NCI-H2171 (cell line): ENCODE measurements at places on chromosomes 13 and 19.
A peak's percentile ranks its signal among the peaks of the same experiment; 100 is the strongest.

DNA sequence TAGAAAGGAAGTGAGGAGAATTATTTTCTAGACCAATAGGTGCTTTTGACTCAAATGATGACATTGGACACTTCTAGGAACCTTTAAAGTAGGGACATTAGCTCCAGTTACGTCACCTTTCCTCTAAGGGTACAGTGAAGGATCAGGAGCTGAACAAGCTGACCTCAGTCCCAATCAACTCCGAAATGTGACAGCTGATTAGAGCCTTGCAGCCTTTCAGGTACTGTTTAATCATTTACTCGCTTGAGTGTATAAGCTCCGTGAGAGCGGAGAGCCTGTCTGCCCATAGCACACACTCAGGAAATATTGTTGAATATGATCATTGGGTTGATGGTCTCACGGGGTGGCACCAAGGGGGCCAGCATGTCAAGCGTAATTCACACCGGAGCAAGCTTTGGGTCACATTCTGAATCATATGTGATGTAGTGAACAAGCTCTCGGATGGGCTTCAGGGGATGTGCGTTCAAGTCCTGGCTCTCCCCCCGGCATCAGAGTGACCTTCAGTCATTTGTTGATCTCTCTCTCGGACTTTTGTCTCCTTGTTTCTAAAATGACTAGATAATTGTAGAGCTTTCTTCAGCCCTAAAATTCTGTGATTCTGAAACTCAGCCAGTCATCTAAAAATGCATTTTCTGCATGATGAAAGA lies 141.9 kb downstream of the ZIC5 start:
- no peak for DNase-seq

- DNase-seq: no peak
Measured at GRCh38 chr13:44906713-44907112, 82.6 kb downstream of the NUFIP1 start.

- DNase-seq: peak; percentile 8
Measured at GRCh38 chr19:36605877-36606478, 865 bp downstream of the ZNF382 start.

- no peak for DNase-seq
Measured at GRCh38 chr19:55625004-55625326, 599 bp upstream of the ZNF784 start.

- no peak for DNase-seq
Measured at GRCh38 chr19:17652627-17653026, 35.5 kb downstream of the UNC13A start.

DNA sequence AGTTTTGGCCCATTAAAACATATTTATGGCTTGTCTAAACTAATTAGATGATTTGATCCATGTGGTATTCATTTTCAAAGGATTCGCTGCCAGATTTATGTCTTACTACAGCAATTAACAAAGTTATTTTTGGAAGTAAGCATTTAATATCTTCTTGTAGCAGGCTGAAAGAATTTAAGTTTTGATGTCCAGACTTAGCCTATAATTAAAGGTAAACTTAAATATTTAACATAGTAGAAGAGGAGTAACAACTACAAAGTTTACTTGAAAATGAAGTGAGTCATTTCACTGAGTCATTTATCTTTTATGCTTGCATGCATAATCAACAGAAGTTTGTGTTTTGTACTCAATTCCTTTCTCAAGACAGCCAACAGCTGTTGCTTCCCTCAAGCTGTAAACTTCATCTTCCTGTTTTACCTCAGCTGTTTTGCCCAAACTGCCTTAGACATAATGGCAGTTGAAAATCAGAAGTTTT lies 58.1 kb downstream of the EDNRB start:
- no peak for DNase-seq

GRCh38 chr13:94602467-94602866 lies 810 bp downstream of the GPR180 start:
- no peak for DNase-seq

GRCh38 chr13:113442354-113442984 lies 10.8 kb downstream of the ADPRHL1 start:
- no peak for DNase-seq

DNA sequence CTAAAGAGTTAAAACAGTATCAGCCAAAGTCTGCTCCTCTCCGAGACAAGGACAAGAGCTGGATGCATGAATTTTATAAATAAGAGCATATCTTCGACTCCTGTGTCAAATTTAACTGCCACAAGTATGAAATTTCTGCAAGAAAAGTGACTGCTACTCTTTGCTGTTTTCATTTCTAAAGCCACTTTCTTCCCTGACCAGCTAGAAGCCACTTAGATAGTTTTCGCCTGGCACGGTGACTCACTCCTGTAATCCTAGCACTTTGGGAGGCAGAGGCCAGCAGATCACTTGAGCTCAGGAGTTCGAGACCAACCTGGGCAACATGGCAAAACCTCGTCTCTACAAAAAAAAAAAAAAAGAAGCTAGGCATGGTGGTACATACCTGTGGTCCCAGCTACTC lies 61.3 kb downstream of the ENOX1 start:
- DNase-seq: no peak

- DNase-seq: no peak
Measured at GRCh38 chr19:51410950-51411748, 6.3 kb downstream of the SIGLEC10 start.

DNA sequence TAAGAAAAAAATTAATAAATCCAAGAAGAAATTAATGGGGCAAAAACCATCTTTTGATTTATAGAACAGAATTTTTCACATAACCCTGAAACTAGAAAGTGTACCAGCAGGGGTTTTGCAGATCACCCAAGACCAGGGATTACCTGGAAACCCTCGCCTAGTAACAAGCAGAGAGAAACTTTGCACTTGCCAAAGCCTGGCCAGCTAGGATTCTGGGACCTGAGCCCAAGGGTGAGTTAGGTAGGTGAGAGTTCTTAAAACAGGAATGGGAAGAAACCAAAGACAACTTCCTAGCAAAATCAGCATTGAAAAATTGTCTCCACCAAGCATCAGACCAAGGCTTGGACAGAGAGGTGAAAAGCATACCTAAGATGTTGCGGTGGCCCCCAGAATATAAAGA lies 247.0 kb upstream of the NBEA start:
- DNase-seq: no peak

DNA sequence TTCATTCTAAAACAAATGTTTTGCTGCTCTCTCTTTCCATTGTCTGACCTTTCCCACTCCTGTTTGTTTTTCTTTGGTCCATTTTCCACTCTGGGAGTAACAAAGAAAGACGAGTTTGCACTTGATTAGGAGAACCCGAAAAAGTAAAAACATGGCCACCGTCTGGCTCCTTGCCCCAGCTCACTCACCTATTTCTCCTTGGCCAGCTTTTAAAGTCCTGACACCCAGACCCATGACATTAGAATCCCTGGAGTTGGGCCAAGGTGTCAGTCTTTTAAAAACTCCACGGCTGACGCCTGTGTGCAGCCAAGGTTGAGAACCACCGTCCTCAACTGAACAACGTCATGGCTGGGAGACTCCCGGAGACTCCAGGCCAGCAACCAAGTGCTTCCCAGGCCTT lies 63.6 kb upstream of the FLT1 start:
- DNase-seq: no peak

DNA sequence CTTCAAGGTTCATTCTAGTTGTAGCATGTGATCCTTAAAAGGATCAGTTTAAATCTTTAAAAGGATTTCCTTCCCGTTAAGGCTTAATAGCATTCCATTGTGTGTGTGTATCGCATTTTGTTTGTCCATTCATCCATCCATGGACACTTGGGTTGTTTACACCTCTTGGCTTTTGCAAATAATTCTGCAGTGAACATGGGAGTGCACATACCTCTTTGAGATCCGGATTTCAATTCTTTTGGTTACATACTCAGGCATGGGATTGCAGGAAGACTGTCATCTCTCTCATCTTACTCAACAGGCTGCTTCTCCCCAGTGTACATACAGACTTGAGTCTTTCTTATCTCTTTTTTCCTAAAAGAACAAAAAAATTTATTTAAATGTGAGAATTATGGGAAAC lies 1.2 kb downstream of the RNF113B start:
- DNase-seq: no peak

- DNase-seq: no peak
Measured at GRCh38 chr13:112881656-112882554, 87.1 kb upstream of the MCF2L start.

- no peak for DNase-seq
Measured at GRCh38 chr13:76723551-76724232, 162.5 kb downstream of the KCTD12 start.

DNA sequence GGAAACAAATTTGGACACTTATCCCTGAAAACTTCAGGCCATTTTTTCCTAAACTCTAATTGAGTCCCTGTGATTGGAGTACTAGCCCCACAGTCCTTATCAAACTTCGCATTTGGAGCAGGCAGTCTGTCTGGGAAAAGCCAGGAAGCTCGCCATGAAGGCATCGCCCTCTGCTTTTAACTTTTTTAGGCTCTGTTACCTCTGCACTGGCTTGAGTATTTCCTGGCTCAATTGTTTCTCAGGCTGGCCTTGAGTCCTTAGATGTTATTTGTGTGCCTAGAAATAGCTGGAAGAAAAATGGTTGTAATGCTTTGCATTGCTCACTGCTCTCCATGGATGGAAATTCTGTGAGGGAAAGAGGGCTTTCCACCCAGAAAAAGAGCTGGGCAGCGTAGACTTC lies 24.2 kb downstream of the ACTN4 start:
- no peak for DNase-seq

DNA sequence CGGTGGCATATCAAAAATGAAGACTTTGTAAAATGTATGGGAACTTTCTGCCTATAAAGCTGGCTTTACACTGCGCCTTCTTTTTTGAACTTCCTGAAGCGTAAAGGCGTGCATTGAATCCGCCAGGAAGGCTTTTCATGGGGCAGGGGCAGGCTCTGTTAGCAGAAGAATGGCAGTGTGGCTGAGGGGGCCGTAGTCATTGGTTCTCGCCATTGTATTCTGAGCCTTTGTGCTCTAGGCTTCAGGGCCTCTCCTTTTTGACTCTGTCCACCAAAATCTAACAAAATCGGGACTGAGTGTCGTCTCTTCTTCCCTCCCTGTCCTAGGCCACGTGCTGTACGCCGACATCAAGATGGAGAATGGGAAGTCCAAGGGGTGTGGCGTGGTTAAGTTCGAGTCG lies 14.1 kb downstream of the PRAM1 start:
- DNase-seq: no peak

- DNase-seq: no peak
Measured at GRCh38 chr13:36131222-36131930, at the start of gene DCLK1. Gene DCLK1 (minus strand): TSS chr13:36131382.

DNA sequence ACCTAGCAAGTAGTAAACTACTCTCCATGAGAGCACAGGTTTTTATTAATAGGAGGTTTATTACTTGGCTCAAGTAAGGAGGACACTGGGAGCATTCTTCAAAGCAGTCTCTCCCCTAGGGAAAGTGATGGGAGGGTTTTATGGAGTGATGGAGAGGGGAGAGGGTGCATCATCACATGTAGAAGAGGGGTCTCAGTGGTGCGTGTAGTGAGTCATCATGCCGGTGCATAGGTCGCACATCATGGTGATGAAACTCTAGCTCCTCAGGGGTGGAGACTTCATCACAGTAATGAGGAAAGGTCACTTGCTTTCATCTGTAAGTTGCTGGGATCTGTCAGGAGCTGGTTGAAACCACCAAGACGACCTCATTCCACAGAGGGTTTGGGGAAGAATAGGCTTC lies 210.8 kb upstream of the UBL3 start:
- no peak for DNase-seq

DNA sequence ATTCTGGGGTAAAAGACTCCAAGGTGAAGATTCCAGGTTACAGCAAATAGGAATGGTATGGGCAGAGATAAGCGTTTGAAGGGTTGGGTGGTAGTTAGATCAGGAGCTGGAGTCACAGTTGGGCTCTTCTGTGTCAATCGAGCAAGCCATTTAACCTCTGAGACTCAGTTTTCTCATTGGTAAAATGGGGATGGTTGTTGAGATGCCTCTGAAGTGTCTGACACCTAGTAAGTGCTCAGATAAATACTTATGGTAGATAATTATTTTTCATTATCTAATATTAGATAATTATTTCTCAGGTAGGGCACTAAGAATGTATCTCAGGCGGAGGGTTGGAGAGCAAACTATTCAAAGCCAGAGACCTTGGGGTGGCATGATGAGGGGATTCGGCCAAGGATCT lies 7.8 kb downstream of the LTBP4 start:
- DNase-seq: no peak

GRCh38 chr13:113990321-113990837 lies 16.5 kb upstream of the C13orf46 start:
- no peak for DNase-seq

GRCh38 chr13:40130871-40131636 lies 475.6 kb downstream of the COG6 start:
- no peak for DNase-seq

- no peak for DNase-seq
Measured at GRCh38 chr19:29084266-29084665, 128.7 kb downstream of the UQCRFS1 start.

DNA sequence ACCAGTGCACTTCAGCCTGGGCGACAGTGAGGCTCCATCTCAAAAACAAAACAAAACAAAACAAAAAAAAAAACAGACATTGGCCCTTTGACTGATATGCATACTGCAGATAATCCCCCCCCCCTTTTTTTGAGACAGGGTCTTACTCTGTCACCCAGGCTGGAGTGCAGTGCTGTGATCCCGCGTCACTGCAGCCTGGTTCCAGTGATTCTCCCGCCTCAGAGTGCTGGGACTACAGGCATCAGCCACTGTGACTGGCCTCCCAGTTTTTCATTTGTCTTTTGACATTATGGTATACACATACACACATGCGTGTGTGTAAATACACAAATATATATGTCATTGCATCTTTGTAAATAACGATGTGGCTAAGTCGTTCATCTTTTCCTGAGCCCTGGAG lies 61.8 kb downstream of the ATP11A start:
- DNase-seq: no peak

DNA sequence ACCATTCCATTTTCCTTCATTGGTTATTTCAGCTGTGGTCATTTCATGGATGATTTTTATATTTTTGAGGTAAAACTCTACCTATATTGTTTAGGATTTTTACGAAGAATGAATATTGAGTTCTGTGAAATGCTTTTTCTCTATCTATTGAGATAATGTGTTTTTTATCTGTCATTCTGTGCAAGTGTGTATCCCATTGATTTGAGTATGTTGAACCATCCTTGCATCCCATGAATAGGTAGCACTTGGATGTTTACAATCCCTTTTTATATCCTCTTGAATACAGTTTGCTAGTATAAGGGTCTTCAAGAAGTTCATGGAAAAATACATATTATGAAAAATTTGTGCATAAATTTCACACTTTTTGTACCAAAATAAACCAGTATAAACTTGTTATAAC lies 9.8 kb upstream of the ZNF525 start:
- DNase-seq: no peak
